ENCODE measurements at places on chromosomes 3 and 15.

DNA sequence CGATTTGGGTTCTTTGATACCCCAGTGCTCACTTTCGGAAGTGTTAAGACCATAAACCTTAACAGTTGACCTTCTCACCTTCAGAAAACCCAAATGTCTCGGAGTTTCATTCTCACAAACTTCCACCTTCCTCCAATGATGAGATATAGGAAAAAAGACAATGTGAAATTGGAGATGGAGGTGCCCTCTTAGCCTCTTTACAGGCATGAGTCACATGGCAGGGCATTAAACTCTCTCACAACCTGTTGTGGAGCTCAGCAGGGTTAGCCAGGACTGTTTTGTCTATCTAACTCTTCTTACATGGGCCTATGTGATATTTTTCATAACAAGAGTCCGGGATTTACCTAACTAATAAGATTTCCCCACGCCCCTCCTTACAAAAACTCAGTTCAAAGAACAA is 10.7 kb downstream of the AGTR1 start:
- no peak for DNase-seq

DNA sequence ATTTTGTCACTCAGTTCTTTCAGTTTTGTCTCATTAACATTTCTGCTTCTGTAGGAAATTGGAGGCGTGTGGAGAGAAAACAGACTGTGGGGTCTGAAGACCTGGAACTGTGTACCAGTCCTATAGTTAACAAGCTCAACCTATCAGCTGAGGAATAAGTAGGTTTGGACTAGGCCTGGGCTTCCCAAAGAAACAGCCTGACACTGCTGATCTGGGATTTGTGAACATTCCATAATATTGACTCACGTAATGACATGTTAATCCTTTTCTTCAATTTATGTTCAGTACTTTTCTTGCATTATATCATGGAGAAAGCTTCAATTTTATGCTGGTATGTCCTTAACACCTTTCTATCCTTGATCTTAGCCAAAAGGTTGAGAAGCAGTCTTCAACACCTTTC is 181.6 kb upstream of the RORA start:
- DNase-seq = no peak

GRCh38 chr3:170697908-170698307 is 112.0 kb upstream of the SLC7A14 start:
- no peak for DNase-seq

GRCh38 chr15:37034835-37035748 is 65.3 kb downstream of the MEIS2 start:
- no peak for DNase-seq

DNA sequence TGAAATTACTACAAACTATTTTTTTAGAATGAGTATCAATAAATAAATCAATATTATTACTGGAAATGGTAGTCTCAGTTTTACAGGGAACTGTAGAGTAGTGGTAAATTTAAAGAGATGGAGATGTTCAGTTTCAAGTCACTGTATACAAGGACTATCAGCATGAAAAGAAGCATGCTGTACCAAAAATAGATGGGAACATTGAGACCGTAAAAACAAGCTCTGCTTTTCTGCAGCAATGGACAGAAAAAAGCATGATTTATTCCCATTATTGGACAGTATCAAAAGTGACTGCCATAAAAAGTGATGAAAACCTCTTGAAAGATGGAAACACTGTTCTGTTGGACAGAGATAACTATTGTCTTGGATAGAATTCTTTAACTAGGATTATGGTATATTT is 187.2 kb downstream of the EPHA6 start:
- DNase-seq = no peak

DNA sequence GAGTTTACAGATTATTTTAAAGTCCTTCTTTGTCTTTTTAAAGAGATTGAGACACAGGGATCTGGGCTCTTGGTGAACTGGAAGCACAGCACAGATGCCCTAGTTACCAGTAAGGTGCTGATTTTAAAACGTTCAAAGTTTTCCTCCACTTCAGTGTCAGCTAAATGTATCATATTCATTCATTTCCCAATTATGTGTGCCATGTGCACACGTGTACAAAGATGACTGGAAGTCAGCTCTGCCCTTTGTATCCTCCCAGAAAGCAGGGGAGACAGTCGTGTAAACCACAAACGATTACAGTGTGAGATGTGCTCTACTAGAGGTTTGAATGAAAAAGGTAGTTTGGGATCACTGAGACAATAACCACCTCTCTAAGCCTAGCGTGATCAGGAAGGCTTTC is 730 bp downstream of the ZKSCAN7 start:
- no peak for DNase-seq

DNA sequence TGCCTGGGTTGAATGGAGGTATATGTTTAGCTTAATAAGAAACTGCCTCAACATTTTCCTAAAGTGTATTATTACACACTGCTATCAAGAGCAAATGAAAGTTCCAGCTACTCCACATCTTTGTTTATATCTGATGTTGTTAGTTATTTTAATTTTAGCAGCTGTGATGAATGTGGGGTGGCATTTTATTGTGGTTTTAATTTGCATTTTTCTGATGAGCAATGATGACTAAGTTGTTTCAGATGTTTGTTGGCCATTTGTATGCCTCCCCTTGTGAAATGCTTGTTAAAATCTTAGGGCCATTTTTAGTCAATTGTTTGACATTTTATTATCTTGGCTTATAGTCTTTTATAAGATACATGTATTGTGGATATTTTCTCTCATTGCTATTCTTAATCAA is 260.4 kb upstream of the SLCO3A1 start:
- DNase-seq = no peak

GRCh38 chr3:175606650-175607318 is 747.6 kb downstream of the NAALADL2 start:
- no peak for DNase-seq

DNA sequence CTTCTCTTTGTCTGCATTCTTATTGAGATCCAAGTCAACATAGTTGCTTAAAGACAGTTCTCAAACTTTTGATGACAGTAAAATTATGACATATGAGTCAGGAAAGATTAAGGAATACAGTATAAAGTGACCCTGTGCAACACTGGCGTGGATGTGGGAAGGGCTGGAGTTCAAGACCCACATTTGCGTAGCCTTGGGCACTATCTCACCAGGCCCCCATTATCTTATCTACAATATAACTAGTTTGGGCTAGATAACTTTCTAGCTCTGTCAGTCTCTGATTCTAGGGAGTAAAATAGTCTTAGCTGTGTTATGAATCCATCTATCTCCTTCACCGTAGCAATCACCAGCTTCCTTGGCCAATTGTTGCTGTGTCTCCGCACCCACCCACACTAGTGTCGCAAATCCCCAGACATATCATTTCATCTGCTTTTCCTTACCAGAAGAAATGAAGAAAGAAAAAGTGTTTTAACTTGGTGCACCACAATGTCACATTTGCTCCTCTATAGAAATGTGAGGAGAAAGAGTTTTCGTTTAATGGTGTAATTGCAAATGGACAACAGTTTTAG is 14.9 kb upstream of the TM4SF4 start:
- DNase-seq = no peak

GRCh38 chr3:193963808-193964516 is 172.0 kb upstream of the HES1 start:
- no peak for DNase-seq

GRCh38 chr3:177928172-177928873 is 607.9 kb upstream of the KCNMB2 start:
- no peak for DNase-seq

DNA sequence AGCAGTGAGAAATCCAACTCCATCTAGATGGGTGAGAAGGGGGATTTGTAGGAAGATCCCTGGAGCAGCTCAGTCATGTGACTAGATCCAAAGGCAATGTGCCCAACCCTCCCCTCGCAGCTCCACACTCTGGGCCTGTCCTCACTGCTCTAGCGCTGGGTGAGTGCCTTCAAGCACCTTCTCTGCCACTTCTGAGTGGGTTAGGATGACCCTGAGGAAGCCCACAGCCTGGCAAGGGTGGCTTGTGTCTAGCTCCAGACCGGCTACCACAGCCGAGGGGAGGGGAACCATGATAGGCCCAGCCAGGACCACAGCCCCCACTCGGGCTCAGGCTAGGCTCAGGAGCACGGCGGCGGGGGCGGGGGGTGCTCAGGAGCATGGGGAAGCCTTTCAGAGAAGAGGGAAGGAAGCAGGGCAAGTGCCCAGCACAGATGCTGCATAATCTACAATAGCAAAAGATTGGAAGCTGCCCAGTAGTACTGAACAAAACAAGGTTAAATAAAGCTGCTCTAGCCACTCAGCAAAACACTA is 1.7 kb downstream of the SPATA12 start:
- no peak for DNase-seq

- DNase-seq = no peak
Measured at GRCh38 chr3:70374179-70374578, 61.7 kb upstream of the MDFIC2 start.

DNA sequence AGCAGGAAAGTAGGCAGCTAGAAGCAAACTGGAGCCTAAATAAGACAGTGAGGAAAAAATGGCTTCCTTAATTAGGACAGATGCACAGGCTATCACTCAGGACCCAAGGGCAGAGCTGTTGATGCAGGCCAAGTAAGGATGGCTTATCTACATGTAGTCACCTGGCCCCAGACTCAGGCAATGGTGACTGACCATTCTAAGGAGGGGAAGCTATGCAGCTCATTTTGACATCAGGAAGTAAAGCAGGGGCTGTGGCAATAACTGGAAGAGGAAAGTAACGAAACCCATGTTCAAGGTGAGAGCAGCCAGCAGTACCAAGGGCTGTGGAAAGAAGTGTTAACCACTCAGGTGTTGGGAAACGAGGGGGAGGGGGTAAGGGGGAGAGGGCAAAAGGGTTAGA is 16.2 kb downstream of the ACAD11 start:
- DNase-seq = no peak

GRCh38 chr15:44726136-44726535 is 10.2 kb upstream of the TRIM69 start:
- DNase-seq = no peak

DNA sequence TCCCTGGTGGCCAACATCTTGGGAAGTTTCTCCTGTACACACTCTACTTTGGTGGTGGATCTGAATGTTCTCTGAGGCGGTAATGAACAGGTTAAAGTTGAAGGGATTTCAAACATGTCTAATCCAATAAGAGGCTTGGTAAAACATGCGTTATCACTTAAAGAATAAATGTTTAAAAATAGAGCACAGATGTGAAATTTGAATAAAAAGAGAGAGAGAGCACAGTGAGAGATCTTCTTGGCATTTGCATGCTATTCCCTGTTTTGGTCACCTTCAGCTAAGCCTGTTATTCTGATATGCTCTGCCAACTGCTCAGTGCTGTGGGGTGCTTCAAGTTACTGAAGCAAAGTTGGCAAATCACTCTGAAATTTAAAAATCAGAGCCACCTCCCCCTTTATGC is 237.7 kb upstream of the WNT5A start:
- no peak for DNase-seq

DNA sequence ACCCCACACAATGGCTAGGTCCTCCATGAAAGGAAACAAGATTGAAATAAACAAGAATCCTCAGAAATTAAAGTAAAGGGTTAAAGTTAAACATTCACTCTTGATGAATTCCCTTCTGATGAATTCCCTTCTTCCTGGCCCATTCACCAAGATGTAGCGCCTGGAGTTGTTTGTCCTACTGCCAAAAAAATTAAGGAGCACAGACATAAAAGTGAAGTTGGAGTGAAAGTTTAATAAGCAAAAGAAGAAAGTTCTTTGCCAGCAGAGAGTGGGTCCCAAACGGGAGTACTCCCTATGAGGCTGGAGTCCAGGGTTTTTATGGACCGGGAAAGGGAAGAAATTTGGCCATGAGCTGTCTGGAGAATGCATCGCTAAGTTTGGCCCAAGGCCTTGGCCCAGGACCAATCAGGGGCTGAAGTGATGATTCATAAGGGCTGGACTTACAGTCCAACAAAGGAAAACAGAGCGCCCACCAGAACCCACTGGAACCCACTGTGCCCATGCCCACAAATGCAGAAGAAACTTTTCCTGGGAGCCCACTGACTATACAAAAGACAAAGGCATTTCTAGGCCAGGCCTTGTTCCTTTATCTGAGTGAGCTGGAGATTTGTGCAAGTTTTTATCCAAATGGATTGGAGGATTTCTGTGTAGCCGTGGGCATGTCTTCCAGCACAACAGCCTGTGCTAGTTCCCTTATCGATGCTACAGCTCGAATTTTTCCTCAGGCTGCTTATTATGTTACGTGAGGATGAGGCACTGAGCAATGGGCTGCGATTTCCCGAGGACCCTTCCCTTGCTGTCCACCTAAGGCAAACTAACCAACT is 1561.6 kb downstream of the OTOL1 start:
- no peak for DNase-seq

GRCh38 chr3:112794622-112795172 is 52.0 kb downstream of the CD200R1L start:
- no peak for DNase-seq

DNA sequence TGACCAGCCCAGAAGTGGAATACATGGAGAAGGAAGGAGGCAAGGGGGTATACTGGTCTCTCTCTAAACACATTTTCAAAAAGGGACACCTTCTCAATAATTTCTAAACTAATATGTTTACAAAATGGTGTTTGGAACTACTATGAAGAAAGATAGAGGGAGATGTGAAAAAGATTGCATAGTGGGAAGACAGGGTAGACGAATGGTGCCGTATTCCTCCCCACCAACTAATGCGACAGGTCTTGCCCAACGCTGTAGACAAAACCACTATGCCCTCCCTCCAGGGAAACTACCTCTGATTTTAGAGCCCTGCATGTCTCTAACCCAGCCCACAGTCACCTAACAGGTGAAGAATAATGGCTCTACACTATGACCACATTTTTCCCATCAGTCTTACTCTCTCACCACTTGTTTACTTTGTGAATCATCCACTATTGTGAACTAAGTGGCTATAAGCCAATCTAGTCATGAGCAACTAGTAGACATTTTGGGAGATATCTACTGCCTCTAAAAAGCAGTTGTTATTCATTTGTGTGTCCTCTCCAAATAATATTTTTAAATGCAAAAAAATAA is 108.2 kb upstream of the UBE2E2 start:
- no peak for DNase-seq

- no peak for DNase-seq
Measured at GRCh38 chr3:107913701-107914100, 177.1 kb downstream of the CD47 start.

DNA sequence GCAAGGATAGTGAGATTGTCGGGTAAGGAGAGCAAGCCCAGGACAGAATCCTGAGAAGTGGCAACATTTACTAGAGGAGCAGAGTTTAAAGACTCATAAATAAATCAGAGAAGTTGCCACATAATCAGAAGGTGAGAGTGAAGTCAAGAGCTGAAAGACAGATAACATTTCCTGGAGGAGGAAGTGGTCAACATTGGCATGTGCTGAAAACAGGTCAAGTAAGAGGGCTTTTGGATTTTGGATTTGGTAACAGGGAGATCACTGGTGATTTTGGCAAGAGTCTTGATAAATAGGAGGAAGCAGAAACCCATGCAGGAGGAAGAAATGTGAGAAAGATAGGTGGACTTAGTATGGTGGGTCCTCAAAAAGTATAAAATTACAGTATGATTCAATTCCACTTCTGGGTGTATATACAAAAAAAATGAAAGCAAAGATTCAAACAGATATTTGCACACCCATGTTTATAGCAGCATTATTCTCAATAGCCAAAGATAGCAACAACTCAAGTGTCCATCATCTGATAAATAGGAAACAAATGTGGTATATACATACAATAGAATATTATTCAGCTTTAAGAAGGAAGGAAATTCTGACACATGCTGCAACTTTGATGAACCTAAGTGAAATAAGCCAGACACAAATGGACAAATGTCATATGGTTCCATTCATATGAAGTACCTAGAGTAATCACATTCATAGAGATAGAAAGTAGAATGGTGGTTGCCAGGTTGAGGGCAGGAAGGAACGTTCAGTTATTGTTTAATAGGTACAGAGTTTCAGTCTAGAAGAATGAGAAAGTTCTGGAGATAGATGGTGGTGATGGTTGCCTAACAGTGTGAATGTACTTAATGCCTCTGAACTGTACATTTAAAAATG is 27.3 kb upstream of the MBNL1 start:
- DNase-seq = no peak

- no peak for DNase-seq
Measured at GRCh38 chr3:29515451-29515850, 234.6 kb downstream of the RBMS3 start.
